ENCODE measurements at places on chromosomes 2 and 18. TPM values are rescaled to one million over a fixed set of nuclear protein-coding genes. Genes with fewer than 3 reads are reported as not detected.

Gene ATP8B1
- total RNA-seq, result 18.9 TPM

Gene EPHA4
- 17.9 TPM for total RNA-seq

GRCh38 chr2:64952511-64953482 is 36.4 kb upstream of the SLC1A4 start:
- no peak for DNase-seq
- H3K36me3 ChIP-seq, result no peaks in the 10 kb centered on the region
- no peak overlapping the region for H3K27ac ChIP-seq
- H3K4me1 ChIP-seq, result peaks cover 3% of the 10 kb centered on the region
- H3K27me3 ChIP-seq, result no peaks in the 10 kb centered on the region

DNA sequence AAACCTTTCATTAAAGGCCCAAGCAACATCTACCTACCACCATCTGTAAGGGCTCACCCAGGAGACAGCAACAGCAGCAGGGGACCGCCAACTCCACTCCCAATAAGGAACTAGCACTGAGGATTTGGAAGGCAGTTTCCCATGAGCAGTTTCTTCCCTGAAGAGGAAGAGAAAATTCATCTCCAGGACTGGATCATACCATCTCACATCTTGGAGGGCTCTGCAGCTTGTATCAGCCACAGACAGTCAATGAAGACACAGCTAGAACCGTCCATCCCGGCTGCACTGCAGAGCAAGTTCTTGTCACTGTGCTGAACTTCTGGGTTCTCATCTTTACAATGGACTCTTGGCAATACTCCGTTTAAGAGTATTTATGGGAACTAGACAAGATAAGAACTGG is 2.8 kb upstream of the GYPC start:
- H3K4me3 ChIP-seq, result no peak overlapping the region
- H3K27ac ChIP-seq, result no peak overlapping the region
- H3K36me3 ChIP-seq, result no peaks in the 10 kb centered on the region
- peak; percentile 86 for DNase-seq
- no peaks in the 10 kb centered on the region for H3K27me3 ChIP-seq

All from esophagus muscularis mucosa (tissue), 4 donors.